ENCODE measurements at places on chromosomes 3 and 15. TPM values are rescaled to one million over a fixed set of nuclear protein-coding genes. Genes with fewer than 3 reads are reported as not detected.

Gene EID1
- total RNA-seq, result 107 TPM

Gene SCG3
- total RNA-seq, result not detected

Gene CCR2
- 19.9 TPM for total RNA-seq

Gene LRRN1
- total RNA-seq, result 0.16 TPM

Gene FILIP1L
- 5.0 TPM for total RNA-seq

Gene STRA6
- not detected for total RNA-seq

Gene FMN1
- 0.07 TPM for total RNA-seq

Gene GPR62
- not detected for total RNA-seq

Gene EOMES
- 4.8 TPM for total RNA-seq

Gene FAM219B
- total RNA-seq, result 85.8 TPM

Gene PARP9
- total RNA-seq, result 108 TPM

Gene P2RY1
- total RNA-seq, result 1.7 TPM

Gene DMXL2
- total RNA-seq, result 4.4 TPM

Gene CELSR3
- 11.2 TPM for total RNA-seq

Gene IDH2
- 256 TPM for total RNA-seq

Gene SERINC4
- 0.23 TPM for total RNA-seq

Gene ETV5
- total RNA-seq, result 0.16 TPM

Gene DUOXA2
- not detected for total RNA-seq

Gene PLA2G4F
- not detected for total RNA-seq

Gene ANXA2
- 503 TPM for total RNA-seq

Gene ZDHHC19
- not detected for total RNA-seq

Gene LRRC2
- total RNA-seq, result 0.09 TPM

Gene PLIN1
- total RNA-seq, result 0.07 TPM

Gene GOLGA8T
- not detected for total RNA-seq

Gene PLSCR5
- not detected for total RNA-seq

Gene GOLGA6B
- total RNA-seq, result not detected

Gene KLHL40
- total RNA-seq, result not detected

Gene ARRDC4
- total RNA-seq, result 0.39 TPM

Gene NAALADL2
- total RNA-seq, result not detected

Gene PAK6
- 0.43 TPM for total RNA-seq

Gene SEMA3B
- total RNA-seq, result 0.30 TPM

Gene TM4SF1
- not detected for total RNA-seq

Gene OIP5
- 18.7 TPM for total RNA-seq

Gene AMT
- total RNA-seq, result 4.8 TPM

Gene CLDN18
- total RNA-seq, result not detected

Gene PTH1R
- not detected for total RNA-seq

Gene MORF4L1
- total RNA-seq, result 269 TPM

Gene PROS1
- total RNA-seq, result 0.80 TPM

Gene ACAP2
- total RNA-seq, result 66.3 TPM

Gene GOLGA8K
- total RNA-seq, result 1.9 TPM

Gene MYLK
- total RNA-seq, result 0.30 TPM

Gene CIDEC
- not detected for total RNA-seq

All from T-helper 2 cell treated with Interferon-gamma antibody and Interleukin-4, amounts not matched to agents 100 ng/mL and 5 ng/mL, for 36 hours (primary cell).